ENCODE measurements at places on chromosomes 3 and 15.

GRCh38 chr15:75583701-75584100 lies 4.6 kb upstream of the PTPN9 start:
- no peak for DNase-seq

DNA sequence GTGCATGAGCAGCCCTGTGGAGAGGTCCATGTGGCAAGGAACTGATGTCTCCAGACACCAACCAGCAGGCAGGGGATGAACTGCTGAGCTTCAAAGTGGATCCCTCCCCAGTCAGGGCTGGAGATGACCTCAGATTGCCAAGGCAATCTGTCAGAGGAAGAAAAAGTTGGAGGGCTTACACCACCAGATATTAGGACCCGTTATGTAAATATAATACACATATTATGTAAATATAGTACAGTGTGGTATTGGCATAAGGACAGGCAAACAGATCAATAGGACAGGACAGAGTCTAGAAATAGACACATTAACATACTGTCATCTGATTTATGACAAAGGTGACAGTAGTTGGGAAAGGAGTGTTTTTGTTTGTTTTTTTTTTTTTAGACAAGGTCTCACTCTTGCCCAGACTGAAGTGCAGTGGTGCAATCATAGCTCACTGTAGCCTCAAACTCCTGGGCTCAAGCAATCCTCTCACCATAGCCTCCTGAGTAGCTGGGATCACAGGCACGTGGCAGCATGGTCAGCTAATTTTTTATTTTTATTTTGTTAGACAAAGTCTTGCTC lies 18.0 kb upstream of the RAB7A start:
- DNase-seq, result no peak

DNA sequence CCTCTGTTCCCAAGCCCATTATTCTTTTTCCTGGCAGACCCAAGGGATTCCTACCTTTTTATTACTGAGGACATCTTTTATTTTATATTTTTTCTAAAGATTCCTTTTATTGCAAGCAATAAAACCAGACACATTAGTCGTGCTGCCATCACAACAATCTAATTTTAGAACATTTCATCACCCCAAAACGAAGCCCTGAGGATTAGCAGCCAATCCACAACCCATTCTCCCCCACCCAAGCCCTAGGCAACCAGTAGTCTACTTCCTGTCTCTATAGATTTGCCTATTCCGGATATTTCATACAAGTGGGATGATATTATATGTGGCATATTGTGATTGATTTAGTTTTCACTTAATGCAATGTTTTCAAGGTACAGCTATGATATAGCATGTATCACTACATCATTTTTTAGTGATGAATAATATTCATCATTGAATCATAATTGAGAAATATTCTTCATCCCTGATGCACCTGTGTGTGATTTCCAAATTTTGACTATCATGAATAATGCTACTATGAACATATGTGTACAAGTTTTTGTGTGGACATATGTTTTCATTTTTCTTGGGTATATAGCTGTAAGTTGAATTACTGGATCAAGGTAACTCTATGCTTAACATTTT lies 65.7 kb downstream of the IL1RAP start:
- no peak for DNase-seq

- no peak for DNase-seq
These were observed 122.6 kb downstream of the FBN1 start for GRCh38 chr15:48522911-48523310.

- DNase-seq, result no peak
These were observed 73.2 kb downstream of the INO80 start for GRCh38 chr15:41042851-41043250.

DNA sequence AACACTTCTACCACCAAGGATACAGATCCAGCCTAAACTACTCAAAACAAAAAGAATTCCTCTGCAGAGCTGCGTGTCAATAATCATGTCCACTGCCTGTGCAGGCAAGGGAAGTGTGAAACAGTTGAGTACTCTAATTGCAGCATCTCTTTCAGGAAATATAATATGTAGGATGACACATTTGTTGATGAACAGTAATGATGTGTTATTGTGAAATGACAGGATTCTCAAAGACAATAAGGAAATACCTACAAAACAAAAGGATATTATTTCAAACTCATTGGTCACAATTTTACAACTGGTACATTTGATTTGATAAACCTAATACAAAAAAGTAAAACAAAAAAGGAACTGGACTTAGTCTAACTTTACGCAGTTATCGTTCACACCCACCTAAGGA lies 4.4 kb downstream of the SPG11 start:
- no peak for DNase-seq

DNA sequence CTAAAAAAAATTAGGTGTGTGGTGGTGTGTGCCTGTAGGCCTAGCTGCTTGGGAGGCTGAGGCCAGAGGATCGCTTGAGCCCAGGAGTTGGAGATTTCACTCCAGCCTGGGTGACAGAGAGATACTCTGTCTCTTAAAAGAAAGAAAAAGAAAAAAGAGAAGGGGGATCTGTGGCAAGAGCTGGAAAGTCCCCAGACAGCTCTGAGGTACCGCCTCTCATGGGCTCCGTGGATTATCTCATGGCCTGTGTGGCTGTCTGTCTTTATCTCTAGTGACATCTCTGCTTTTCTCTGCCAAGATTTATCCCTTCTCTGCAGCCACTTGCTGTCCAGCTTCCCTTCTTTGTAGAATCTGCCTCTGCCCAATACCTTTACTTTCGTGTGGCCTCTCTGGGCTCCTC lies 5.7 kb downstream of the EXOSC7 start:
- DNase-seq, result no peak

GRCh38 chr3:40782111-40782721 lies 257.5 kb downstream of the ZNF621 start:
- no peak for DNase-seq

DNA sequence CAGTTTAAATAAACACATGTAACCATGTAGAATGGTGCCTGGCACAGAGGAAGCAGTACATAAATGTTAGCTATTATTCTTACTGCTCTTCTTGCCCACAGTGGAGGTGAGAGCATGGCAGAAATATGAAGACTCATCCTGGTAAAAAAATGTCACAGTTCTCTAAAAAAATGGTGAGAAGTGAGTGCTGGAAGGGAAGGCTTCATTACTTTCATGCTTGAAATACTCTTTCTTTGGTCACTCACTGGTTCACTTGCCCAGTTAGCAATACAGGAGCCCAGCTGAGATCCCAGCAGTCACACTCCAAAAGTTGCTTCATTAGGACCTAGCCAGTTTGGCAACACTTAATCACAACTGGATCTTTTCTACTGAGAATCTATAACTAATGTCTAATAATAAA lies 1017.2 kb downstream of the TUSC7 start:
- DNase-seq, result no peak

DNA sequence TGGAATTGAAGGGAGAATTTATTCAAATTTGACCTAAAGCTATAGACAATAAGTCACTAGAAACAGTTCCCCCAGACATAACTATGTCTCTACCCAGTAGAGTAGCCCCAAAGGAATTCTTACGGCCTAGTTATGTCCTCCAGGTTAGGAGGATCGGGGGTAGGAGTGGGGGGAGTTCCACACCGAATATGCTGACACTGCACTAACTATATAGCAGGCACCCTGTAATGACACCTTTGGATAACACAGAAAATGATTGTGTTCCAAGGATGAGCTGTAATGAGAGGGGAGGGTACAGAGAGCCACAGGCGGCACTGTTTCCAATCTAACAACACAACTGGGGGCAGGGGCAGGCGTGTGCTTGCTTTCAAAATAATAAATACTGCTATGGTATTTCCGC lies 376.2 kb upstream of the RORA start:
- no peak for DNase-seq

GRCh38 chr15:51621936-51622603 lies 501 bp downstream of the DMXL2 start:
- peak; percentile 66 for DNase-seq

DNA sequence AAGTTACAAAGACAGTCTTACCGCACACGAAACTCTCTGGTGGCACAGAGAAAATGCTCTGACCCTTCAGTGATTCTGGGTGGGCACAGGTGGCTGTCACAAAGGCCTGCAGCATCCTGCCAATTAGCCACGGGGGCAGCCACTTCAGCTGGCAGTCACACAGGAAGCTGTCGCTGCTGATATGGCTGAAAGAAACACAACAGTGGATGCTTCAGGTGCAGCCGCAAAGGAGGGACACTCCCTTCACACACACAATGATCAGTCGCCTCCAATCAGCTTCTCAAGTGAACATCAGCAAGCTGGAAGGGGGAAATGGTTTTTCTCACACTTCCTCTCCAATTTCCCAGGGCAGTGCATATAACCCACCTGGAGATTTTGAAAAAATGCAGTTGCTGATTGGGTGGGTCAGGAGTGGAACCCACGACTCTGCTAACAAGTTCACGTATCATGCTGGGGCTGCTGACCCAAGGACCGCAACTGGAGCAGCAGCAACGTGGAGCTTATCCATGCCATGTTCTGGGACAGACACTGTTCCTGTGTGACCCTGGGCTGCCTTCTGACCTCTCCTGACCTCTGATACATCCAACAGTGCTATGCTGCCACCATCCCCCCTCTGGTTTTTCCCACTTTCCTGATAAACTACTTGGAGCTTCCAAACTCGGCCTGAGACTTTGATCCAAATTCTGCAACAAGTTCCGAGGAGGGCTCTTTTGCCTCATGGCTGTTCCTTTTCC lies 106.6 kb downstream of the LRIG1 start:
- DNase-seq, result no peak

- no peak for DNase-seq
These were observed 44.4 kb downstream of the PIAS1 start for GRCh38 chr15:68098465-68098864.

DNA sequence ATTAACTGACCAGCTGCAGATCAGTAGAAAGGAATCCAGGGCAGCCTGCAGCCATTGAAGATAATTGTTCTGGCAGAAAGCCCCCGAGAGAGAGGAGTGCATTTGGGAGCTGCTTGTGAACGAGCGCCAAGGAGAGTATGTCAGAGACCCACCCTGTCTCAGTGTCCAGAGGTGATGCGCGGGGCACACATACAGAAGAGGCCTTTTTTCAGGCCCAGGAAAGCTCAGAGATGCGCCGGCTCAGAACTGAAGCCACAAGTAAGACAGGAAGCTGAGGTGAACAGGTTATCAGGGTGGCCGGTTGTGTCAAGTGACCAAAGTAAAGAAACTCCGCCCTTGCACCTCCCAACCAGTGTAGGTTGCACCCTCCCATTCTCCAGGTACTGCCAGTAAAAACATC lies 59.8 kb upstream of the HEG1 start:
- no peak for DNase-seq

GRCh38 chr15:91456921-91457320 lies 356.9 kb downstream of the SV2B start:
- DNase-seq, result no peak

DNA sequence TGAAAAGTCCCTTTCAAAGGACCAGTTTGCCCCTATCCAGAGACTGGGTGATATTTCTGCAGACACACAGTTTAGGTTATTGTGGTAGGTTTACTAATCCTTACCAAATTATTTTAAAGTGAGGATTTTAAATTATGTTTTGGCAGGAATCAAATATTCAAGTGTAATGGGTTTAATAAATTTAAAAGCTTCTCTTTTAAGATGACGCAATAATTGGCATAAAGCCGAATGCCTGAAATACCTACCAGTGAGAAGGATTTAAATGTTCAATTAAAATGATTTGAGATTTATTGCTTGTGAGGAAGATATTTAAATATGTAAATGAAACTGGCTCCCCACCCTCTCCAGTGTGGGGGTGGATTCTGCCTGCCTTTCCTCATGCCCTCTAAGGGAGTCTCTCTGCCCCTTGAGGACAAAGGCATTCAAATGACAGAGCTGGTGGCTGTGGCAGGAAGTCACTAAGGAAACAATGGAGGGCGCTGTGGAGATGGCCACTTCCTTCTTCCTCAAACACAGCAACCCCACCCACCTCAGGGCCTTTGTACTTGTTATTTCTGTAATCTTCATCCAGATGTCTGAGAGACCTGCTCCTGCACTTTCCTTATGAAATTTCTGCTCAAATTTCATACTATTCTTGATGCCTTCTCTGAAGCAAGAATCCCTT lies 131.7 kb downstream of the TNIK start:
- DNase-seq, result no peak

GRCh38 chr15:56698270-56698669 lies 35.0 kb downstream of the ZNF280D start:
- DNase-seq, result no peak

- peak; percentile 19 for DNase-seq
These were observed 220.1 kb upstream of the PRICKLE2 start for GRCh38 chr3:64445109-64445943.

DNA sequence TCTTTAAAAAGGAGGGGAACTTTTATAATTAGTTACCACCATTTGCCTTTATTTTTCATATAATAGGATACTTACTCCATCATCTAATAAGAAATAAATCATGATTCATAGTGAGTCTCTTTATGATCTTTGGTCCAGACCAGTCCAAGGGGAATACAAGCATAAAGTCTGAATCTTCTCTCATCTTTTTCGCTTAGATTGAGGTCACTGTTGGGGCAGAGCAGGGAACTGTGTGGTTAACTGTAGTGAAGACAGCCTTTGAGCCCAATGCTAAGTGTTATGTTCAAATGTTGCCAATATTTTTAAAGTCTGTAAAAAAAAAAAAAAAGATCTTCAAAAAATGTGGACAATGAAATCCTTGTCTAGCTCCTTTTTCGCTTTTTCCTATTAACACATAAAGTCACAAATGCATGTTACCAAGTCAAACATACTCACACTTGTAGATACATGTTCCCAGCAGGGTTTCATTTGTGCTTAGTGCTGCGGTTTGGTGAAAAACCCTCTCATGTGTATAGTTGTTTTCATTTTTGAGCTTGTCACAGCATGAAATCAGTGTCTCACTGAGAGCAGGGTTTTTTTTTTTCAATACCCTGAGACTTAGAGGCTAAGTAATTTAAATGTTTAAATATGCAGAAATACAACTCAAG lies 72.1 kb downstream of the EPHA3 start:
- no peak for DNase-seq

DNA sequence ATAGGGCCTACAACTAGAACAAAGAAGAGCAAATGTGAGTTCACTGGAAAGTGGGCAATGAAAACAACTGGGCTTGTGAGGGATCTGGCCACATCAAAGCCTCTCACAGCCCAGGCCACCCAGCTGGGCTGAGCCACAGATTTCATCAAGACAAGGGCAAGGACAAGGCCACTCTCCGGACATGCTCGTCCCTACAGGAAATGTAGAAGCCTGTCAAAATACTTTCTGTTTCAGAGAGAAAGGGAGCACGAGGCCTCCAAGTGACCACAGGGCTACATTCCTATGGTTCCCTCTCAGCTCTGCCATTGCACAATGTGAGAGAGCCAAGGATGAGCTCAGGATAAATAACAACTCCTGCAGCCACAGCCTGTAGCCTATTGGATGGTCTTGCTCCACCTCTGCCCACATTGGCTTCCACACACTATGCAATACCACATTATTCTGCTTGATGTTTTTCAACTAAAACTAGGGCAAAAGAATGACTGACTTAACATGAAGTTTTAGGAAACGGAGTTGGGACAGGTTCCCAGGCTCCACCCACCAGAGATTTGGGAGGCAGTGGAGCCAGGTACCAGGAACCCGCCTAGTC lies 12.1 kb downstream of the TBC1D2B start:
- DNase-seq, result no peak

DNA sequence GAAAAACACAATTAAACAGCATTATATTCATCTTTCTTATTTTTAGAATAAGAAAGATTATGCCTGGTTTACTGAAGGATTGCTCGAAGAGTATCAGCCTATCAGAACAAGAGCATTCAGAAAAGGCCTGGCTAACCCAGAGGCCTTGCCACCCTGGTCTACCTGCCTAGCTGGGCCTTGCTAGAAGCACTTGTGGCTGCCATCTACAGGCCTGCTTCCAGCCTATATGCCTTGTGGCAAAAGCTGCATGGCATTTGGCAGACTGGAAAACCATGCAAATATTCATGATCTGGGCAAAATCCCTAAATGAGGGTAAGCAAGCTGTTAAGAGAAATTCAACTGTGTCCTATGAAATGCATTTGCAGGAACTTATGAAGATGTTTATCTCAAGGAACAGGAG lies 9.3 kb upstream of the ATP13A4 start:
- no peak for DNase-seq
